ENCODE measurements at places on chromosomes 1 and 21.

DNA sequence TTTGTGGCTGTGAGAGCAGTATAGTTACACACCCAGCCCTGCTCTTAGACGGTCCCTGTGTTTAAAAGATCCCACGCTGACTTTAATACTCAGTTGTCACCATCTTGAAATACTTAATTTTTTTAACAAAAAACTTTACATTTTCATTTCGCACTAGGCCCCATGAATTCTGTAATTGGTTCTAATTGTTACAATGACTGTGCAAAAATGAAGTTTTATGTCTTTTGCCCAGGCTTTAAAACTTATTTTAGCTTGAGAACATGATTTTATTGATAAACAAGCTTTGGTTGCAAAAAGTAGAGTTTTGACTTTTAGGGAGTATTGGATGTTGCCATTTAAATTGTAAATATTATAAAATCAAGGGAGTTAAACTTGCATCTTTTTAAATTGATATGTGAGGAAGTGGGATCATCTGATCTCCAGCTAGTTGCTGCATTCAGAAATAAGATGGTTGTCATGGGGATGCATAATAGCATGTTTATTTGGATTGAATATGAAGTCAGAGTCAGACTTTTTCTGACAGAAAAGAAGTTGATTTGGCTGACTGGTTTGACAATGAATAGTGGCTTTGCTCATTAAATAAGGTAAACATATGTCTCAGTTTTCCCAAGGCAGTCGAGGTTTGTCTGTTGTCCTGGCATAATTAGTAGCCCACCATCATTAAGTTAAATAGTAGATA is 23.0 kb upstream of the CRP start:
- DNase-seq, result no peak

- no peak for DNase-seq
Measured at GRCh38 chr1:119674835-119675289, 26.8 kb upstream of the ZNF697 start.

- no peak for DNase-seq
Measured at GRCh38 chr1:240232530-240232929, 140.8 kb downstream of the FMN2 start.

DNA sequence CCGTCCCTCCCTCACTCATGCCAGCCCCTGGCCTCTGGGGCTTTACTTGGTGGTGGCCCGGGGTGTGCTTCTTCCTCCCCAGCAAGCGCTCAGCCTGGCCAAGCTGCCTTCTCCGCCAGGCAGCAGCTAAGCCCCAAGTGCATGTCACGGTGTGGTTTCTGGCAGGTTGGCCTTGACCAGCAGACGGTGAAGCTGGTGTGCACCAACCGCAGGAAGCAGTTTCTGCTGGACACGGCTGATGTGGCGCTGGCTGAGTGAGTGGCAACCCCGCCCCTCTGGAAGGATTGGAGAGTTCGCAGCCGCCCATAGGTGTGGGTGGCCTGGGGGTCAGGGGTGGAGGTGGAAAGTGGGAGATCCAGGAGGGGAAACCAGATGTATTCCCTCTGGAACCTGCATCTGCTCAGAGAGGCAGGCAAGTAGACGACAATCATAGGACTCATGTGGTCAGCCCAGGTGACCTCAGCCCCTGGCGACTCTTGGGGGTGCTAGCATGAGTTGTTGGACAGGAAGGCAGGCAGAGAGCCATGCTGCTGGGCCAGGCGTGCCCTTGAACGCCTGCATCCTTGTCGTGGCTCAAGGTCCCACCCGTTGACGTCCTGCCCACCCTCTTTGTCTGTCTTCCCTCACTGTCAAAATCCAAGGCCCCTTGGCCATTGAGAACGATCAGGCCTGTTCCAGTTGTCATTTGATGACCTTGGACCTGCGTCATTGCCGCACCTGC is 7.0 kb upstream of the SLC25A34 start:
- no peak for DNase-seq

GRCh38 chr1:156073740-156074139 is 8.5 kb downstream of the MEX3A start:
- peak; percentile 58 for DNase-seq

All from NCI-H524 (cell line).